ENCODE measurements at places on chromosomes 4 and X. TPM values are rescaled to one million over a fixed set of nuclear protein-coding genes. Genes with fewer than 3 reads are reported as not detected.

GRCh38 chr4:107862658-107863057, 37.9 kb downstream of the SGMS2 start:
- peak; percentile 82 for DNase-seq

- no peak for DNase-seq
Observed at GRCh38 chrX:154032160-154032559, 12.5 kb upstream of the IRAK1 start.

DNA sequence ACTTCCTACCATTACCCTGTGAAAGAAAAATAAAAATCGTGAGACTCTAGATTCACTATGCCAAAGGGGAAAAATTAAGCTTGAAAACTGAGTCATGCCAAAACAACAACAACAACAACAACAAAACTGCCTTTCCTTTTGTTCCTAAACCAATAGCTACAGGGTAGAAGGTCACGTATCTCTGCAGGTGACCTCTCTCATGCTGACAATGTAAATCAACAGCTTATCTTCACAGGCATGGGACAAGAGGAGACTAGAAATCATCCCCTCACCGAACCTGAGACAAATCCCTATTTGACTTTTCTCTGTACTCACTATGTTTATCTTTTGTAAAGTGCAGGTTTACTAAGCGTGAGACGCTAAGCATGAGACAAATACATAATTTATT, 20.5 kb upstream of the AADAT start:
- DNase-seq = no peak

DNA sequence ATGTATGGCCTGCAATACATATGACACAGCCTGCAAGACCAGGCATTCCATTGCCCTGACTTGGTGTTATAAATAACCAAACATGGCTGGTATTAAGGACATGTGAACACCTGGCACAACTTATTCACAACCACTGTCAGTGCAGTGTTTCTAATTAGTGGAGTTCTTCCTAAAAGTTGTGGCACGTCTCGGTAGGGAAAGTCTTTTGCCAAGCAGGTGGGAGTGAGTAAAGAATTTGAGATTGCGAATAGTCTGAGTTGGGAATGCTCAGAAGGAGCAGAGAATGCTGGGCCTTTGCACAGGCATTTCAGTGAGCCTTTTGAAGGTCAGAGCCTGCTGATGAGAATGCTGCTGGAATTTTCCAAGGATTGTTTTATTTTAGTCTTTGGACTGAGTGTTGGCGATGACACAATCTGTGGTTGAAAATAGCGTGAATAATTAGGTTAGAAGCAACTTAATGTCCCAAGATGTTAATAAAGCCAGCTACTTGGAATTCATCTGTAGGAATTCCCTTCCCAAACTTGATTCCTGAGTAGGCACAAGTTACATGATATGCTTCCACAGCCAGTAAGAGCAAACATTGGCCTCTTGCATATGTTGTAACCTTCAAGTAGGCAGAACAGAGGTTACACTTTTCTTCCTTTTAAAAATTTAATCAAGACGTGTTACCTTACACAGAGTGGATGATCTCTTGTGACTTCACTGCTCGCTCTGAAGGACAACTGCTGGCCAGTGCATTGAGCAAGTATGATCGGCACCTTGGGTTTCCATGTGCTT, 83.6 kb upstream of the PGRMC2 start:
- DNase-seq = no peak

DNA sequence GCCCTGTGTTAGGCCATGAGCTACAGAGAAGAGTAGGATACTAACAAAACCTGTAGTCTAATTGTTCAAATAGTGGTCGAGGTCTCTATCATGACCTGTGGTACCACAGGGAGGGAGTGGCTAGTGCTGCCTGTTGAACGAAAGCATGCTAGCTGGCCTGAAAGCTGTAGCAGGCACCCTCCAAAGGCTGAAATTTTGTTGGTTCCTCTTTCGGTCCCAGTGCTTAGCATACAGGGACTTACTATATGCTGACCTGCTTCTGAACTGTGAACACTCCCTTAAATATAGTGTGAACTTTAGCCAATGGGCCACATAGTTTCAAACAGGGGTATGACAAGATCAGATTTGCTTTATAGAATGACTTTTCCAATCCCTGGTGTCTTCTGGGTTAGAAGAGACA, 113.4 kb downstream of the PJA1 start:
- no peak for DNase-seq

DNA sequence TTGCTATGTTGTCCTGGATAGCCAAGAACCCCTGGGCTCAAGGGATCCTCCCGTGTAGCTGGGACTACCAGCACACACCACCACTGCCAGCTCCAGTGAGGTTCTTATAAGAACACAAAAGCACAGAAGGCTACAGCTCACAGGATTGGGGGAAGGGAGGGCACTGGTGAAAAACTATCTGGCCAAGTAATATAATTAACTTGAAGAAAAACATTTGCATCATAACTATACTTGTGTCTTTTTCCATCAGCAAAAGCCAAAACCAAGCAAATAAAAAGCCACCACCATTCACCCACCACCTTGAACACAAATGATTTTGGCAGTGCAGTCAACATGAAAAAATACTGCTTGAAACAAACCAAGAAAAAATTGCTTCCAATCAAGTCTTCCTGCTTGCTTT, 188.2 kb downstream of the MAML3 start:
- DNase-seq = no peak

DNA sequence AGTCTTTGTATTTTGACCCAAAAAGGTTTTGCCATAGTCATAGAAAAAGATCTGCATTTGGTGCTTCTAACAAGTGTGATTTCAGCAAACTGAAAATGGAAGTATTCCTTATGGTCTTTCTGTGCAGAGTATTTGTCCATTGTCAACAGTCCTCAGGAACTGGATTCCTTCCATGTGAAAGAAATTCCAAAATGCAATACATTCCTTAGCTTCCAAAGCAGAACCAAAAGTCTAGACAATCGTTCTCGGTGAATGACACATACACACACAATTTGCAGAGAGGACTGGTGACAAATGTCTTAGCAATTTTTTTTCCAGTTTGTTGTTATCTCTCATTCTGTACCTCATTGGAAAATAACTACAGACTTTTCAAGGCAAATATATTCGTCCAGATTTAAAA, 562.2 kb upstream of the SLIT2 start:
- no peak for DNase-seq

GRCh38 chr4:76518241-76518640, 83.2 kb downstream of the SHROOM3 start:
- DNase-seq = no peak

- DNase-seq = no peak
Observed at GRCh38 chr4:40190880-40191815, 5.7 kb upstream of the RHOH start.

GRCh38 chrX:41022566-41022965, 62.7 kb upstream of the USP9X start:
- peak; percentile 37 for DNase-seq

- DNase-seq = no peak
Observed at GRCh38 chr4:106096454-106096853, 201.2 kb downstream of the NPNT start.

DNA sequence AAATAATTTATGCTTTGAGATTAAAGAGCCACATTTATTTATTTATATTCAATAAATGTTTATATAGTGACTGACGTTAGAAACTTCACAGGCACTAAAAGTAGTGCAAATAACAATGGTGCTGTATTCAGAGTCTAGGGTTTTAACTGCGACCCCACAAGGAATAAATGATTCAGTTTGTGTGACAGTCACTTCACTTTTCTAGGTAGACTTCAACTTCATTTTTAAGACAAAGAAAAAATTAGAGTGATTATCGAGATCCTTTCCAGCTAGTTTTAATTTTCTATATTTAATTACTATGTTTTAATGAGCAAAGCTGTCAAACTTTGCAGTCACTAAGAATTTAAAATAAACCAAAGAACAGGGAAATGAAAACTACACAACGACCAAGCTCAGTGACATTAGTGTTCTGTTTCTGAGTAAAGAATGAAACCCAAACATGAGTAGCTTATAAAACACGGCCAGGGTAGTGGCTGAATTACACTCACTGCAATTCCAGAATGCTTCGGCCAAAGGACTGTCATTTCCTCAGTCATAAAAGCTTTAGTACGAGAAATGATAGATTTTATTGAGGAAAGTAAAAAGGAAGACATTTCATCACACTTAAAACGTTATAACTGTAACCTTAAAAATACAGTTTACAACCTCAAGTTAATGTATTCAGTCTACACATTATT, 38.6 kb downstream of the ADGRA3 start:
- no peak for DNase-seq

GRCh38 chrX:332496-332860, 13.9 kb upstream of the GTPBP6 start:
- DNase-seq = no peak

GRCh38 chr4:38820329-38821061, 15.9 kb upstream of the TLR1 start:
- DNase-seq = no peak

DNA sequence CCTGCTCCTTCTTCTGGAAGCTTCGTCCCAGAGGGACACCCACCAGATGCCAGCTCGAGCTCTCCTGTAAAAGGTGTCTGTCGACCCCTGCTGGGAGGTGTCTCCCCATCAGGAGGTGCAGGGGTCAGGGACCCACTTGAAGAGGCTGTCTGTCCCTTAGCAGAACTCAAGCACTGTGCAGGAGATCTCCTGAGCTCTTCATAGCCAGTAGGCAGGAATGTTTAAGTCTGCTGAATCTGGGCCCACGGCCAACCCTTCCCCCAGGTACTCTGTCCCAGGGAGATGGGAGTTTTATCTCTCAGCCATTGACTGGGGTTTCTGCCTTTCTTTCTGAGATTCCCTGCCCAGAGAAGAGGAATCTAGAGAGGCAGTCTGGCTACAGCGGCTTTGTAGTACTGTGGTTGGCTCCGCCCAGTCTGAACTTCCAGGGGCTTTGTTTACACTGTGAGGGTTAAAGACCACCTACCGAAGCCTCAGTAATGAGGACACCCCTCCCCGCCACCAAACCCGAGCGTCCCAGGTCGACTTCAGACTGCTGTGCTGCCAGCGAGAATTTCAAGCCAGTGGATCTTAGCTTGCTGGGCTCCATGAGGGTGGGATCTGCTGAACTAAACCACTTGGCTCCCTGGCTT, 1383.0 kb upstream of the TENM3 start:
- DNase-seq = no peak

DNA sequence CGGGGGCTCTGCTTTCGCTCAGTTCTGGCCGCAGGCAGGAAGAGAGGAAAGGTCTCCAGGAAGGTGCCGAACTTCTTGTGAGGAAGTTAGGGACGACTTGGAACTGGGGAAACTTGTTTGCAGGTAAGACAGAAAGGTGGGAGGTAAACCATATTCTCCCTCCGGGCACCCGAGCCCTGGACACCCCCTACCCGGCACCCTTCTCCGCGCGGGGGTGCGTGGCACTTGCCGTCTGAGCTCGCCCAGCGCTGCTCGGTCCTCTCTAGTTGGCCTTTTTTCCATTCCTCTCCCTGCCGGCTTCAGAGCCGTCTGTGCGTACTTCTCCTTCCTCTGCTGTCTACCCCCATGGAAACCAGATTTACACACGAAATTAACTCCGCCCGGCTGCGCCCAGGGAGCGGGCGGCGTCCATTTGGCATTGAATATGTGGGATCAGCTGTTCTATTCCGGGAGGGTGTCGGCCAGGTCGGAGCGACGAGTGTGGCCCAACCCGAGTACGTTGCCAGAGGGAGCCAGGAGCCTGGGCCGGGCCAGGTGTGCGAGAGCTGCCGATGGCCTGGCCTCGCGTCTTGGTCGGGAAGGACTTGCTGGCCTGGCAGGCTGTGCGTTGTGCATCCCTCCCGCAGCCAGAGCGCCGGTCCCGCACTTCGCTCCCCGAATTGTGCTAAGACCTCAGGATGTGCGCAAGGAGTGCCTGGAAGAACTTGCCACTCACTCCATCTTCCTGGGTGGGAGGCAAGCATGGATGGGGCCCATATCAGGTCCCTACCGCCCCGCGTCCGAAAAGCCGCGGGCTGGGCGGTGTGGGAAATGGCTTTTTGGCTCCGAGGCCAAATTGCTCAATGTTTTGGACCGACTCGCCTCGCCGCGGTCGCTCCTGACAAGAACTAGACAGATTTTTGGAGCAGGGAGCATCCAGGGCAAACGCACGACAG, 1.7 kb downstream of the PDGFRA start:
- no peak for DNase-seq

GRCh38 chr4:65482410-65482809, 187.9 kb downstream of the EPHA5 start:
- no peak for DNase-seq

DNA sequence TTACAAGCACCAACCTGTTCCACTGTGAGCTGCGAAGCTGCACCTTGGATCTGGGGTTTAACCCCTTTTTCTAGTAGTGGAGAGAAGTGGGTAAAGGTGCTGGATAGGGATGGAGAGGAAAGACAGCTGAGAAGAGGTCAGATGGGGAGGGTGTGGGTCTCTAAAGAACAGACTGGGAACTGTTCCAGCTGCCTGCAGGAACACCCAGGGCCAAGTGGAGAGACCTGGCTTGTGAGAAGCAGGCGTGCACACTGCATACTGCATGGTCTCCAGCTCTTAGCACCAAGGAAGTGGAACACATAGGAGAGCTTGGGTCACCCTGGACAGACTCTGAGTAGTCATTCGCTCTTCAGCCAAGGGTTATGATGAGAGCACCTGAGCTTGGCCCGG, 16.1 kb downstream of the BCOR start:
- DNase-seq = no peak

- no peak for DNase-seq
Observed at GRCh38 chrX:125398959-125399440, 79.3 kb downstream of the TEX13C start.

DNA sequence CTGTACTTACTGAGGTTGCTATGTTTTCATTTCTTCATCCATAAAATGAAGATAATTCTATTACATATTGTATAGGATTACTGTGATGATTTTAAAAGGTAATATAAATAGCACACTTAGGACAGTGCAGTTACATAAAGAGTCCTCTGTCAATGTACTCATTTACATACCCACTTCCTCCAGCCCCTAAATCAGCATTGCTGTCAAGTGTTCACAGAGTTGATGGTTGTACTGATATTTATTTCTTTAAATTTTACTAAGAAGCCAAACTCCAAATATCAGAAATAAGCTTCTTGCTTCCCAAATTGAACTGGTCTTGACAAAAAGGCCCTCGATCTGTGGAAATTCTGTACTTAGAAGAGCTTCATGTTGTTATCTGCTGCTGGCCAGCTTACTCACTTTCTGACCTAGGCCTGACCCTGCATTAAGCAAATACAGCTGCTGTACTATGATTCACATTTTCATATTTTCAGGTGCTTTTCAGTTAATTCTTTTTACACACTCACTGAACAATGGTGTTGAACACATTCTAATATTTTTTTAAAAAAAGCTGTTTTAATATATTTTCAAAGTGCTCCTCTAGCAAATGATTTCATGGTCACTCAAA, 259.6 kb downstream of the UNC5C start:
- DNase-seq = no peak

- no peak for DNase-seq
Observed at GRCh38 chr4:24650849-24651640, 66.7 kb upstream of the DHX15 start.

GRCh38 chr4:73615613-73616012, 4.6 kb downstream of the RASSF6 start:
- DNase-seq = no peak

- DNase-seq = no peak
Observed at GRCh38 chrX:119177278-119177677, 49.7 kb upstream of the KIAA1210 start.

- no peak for DNase-seq
Observed at GRCh38 chr4:3263053-3263875, 14.3 kb downstream of the MSANTD1 start.

The OTC gene
- total RNA-seq = not detected

The LUZP4 gene
- total RNA-seq = not detected

The PDGFC gene
- 9.8 TPM for total RNA-seq

The MTNR1A gene
- 0.84 TPM for total RNA-seq

The CXCL1 gene
- total RNA-seq = 2.5 TPM

The GPR119 gene
- total RNA-seq = not detected

The DUSP9 gene
- 14.2 TPM for total RNA-seq

The EPGN gene
- 1.5 TPM for total RNA-seq

The ALPK1 gene
- 21.3 TPM for total RNA-seq

The XPNPEP2 gene
- not detected for total RNA-seq

The SPP1 gene
- total RNA-seq = 4.1 TPM

The FAM53A gene
- 1.1 TPM for total RNA-seq

Measured in HCT116 (cell line).